NCI-H69 (cell line): ENCODE measurements at places on chromosomes 12 and 14.

DNA sequence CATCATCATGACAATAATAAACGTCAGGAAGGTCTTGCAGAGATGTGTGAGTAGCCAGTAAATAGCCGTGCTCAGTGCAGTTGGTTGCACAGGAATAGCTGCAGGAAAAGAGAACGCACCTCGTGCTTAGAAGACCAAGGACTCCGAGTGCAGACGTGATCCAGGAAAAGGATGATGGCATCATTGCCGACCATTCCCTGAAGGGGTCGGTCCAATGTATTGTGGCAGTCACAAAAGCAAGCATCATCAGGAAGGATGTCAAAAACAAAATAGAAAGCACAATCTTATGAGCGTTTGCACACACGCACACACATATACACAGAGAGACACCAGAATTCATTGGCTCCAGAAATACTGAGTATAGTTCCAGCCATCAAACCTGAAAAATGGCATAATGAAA, 12.8 kb downstream of the DUSP6 start:
- DNase-seq, result no peak

DNA sequence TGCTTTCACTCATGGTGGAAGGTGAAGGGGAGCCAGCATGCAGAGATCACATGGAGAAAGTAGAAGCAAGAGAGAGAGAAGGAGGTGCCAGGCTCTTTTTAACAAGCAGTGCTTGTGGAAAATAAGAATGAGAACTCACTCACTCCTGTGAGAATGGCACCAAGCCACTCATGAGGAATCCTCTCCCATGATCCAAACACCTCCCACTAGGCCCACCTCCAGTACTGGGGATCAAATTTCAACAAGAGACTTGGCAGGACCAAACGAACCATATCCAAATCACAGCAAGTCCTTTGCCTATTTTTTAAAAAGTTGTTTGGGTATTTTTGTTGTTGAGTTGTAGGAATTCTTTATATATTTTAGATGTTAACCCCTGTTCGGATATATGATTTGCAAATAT, 245.9 kb upstream of the ARID2 start:
- DNase-seq, result no peak

GRCh38 chr14:68391311-68392014, 401.4 kb downstream of the ZFP36L1 start:
- no peak for DNase-seq

- peak; percentile 53 for DNase-seq
These were observed 37.8 kb upstream of the OR4E1 start for GRCh38 chr14:21711360-21711961.

DNA sequence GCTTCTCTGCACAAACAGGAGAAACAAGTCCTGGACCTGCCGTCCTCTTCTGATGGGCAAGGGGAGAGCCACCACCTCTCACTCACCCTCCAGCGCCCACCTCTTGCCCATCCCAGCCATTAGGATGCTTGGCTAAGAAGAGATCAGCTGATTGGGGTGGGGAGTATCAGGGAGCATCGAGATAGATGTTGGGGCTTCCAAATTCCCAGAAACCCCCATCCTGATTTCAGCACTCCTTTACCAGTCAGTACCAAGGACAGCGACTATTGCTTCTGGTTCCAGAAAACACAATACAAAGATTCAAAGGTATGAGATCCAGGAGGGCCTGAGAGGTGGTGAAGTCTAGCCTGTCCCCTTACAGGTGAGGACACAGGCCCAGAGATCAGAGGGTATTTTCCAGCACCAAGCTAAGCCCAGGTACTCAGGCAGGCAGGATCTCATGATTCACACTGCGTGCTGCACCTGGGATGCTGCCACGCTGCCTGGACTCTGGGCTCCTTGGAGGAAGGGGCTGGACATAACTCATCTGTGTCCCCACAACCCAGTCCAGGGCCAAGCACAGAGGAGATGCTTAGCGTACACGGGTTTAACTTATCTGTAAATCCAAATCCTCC, 76.6 kb downstream of the TUNAR start:
- DNase-seq, result no peak

DNA sequence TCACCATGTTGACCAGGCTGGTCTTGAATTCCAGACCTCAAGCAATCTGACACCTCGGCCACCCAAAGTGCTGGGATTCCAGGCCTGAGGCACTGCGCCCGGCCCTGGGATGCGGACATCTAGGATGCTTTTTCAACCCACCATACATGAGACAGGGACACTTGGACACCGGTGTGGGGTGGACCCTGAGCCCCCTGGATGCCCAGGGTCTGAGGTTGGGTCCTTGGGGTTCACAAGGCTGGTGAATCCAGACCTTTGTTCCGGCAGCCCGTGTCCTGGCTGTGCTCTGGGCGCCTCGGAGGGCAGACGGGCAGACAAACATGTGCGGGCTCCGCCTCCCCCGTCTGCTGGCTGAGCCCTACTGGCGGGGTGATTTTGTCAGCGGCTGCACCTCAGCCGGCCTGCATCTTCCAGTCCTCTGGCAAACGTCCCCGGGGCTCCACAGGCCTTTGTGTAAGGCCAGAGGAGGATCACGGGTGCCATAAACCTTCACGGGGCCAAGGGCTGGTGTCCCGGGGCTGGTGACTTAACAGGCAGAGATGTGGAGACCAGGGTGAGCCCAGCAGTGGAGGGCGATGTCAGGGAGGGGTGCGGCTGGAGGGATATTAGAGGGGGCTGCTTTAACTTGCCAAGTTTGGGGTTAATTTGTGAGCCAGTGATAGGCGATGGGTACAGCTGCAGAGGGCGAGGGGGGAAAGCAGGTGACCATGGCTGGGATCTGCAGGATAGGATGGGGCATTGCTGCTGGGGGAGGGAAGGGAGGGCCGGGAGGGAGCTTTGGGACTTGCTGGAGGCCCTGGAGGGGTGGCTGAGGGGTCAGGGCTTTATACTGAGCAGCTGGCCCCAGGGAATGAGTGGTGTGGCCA, 5.8 kb downstream of the ASPG start:
- DNase-seq, result no peak

- DNase-seq, result peak; percentile 31
These were observed 9.3 kb downstream of the STK38L start for GRCh38 chr12:27253347-27253746.

DNA sequence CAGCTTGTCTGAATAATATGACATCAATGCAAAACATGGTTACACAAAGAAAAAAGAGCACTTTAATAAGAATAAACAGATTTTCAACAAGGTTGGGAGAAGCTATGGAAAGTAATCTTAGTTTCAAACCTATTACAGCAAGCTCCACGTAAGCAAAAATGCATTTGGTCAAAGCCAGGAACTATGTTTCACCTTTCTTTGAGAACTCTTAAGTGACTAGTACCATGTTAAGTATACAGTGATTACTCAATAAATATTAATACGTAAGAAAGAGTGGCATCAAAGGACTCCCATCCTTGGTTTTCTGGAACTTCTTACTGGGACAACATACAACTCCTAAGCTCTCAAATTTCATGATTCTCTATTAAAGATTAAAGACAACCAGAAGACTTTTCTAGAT, 80.7 kb downstream of the ABCC9 start:
- DNase-seq, result no peak

DNA sequence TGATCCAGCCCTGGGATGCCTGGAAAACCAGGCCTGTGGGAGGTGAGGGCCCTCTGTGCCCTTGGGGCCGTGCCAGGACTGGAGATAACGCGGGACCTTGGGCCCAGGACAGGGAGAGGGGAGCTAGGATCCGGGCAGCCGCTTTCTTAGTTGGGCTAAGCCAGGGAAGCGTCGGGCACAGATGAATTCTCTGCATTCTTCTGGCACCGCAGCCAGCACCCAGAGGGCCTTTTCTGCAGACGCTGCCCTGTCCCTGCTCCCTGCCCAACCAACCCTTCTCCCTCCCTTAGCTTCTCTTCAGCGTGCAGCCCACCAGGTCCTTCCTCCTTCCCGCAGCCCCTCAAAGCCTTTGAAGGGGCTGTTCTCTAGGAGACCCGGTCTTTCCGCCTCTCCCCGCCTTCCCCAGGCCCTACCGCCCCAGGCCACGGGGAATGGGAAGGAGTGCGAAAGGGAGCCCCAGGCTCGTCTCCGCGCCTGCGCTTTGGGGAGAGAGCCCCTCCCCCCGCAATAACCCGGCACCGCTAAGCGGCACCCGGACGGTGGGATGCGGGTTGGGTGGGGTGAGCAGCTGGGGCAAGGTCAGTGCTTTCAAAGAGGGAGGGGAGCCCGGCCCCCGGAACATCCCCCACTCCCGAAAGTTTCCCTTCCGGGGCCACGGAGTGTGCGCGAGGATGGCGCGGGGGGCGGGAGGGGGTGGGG, 663 bp downstream of the NCKAP5L start:
- DNase-seq, result peak; percentile 86

- DNase-seq, result peak; percentile 69
These were observed 991 bp upstream of the RCOR1 start for GRCh38 chr14:102591372-102591943.

GRCh38 chr12:40101747-40102146, 4.1 kb downstream of the SLC2A13 start:
- no peak for DNase-seq

DNA sequence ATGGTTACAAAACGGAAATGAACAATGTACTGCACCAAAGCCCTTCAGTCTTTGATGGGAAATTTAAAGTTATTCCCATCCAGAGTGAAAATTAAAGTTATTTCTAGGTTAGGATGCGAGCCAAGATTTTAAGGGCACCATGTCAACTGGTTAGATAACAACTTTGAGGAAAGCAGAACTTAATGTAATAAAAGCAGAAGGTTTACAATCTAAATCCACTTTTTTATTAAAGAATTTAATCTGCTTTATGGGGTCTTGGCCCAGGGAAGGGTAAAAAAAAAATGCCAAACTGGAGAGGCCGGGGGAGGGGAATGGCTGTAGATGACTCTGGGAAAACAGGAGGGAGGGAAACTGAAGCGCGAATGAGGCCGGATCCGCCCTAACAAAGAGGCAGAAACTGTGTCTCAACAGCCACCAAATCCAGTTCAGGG, 108.2 kb upstream of the ATF7IP start:
- no peak for DNase-seq

DNA sequence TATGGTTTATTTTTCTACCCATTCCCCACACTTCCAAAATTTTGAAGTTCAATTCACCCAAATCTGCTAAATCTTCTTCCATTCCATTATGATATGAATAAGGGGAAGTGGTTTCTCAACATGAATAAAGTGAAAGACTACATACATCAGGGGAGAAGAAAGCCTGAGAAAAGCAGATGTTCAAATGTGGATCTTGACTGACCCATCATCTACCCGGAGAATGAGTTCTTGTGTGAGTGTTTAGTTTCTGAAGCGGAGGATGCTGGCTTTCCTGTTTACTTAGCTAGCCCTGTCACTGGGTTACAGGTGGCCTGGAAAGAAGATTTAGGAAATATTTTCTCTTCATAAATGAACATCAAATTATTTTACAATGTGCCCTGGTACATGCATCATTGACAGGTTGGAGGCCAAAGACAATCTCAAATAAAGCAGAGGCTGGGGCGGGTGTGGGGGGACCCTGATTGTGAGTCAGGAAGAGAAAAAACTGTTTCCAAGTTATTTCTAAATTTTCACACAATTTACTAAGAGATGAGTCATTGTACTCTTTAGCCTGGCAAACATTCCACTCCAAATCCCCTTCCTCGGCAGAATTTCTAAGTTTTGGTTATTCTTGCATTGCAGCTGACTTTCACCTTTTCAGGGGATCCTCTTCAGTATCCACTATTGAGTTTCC, 135.6 kb downstream of the SLC25A21 start:
- DNase-seq, result no peak

DNA sequence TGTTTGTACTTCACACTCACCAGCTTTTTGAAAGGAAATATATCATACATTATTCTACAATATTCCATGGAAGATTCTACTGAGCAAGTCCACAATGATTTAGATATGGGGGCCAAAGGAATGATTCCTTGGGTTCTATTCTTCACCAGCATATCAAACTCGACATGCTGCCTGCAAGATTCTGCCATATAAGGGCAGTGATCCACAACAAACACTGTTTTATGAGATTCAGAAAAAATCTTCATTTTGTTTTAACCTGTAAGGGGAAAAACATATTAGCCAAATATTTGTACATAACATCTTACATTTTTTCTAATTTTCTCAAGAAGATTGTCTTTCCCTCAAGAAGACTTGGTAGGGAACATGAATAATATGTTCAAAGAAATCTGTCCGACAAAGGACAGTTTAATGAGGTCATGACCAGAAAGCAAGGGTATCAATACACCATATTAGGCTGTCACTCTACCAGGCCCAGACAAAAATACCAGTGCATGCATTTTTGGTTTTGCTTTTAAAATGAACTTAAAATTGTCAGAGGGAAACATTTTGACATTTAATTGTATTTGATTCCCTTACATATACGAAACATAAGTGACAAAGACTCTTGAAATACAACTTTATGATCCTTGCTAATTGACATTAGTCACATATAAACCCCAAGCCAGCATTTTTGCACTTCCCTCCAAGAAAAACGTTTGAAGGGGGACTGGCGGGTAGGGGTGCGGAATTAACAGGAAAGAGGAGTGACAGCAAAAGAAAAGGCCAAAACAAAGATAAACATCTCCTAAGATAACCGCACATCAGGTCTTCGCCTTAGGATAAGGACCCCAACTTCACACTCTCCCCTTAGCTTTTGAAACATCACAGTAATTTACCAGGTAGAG, 980 bp downstream of the INTS13 start:
- no peak for DNase-seq

- peak; percentile 8 for DNase-seq
These were observed 72.6 kb downstream of the TBX3 start for GRCh38 chr12:114611145-114612018.

GRCh38 chr14:92223025-92223424, 99.9 kb upstream of the SLC24A4 start:
- DNase-seq, result no peak

- no peak for DNase-seq
These were observed 73.4 kb downstream of the MNAT1 start for GRCh38 chr14:60807971-60808370.

DNA sequence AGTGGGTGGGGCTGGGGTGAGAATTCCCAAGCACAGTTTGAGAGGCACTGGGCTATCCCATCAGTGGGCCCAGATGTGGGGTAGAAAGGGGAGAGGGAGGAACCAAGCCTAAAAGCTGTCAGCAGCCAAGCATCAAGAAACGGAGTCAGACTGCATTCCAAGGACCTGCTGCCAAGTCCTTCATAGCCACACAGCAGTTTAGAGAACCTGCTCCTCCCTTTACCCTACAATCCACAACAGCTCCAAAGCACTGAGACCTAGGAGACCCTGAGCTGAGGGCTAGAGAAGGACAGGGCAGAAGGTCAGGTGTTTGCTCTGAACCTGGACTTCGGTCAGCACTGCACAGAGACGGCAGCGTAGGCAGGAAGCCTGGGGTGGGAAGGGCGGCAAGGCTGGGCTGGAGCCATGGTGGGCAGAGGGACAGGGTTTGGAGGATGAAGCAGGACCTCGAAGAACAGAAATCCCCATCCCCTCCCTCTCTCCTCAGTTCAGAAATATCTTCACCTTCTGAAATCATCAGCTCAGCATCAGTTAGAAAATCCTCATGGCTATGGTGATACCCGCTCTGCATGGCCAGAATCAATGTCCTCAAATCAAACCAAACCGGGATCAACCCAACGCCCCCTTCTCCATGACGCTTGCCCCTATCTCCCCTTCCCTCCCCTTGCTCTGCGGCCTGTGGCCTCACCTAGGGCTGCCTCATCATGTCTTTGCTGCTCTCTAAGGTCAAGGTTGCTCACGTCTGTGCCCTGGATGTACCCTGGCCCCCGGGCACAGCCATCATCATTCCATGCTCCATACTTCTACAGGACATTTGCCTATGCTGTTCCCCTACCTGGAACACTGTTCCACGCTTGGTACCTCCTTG, 12.9 kb upstream of the SERPINA4 start:
- DNase-seq, result no peak

- peak; percentile 47 for DNase-seq
These were observed 52.5 kb upstream of the EVL start for GRCh38 chr14:100012478-100013327.

- DNase-seq, result peak; percentile 81
These were observed 103.3 kb downstream of the RBM19 start for GRCh38 chr12:113862590-113863454.

GRCh38 chr14:72947366-72948160, 21.3 kb downstream of the DCAF4 start:
- DNase-seq, result no peak
